ENCODE measurements at places on chromosomes 7 and 10.

DNA sequence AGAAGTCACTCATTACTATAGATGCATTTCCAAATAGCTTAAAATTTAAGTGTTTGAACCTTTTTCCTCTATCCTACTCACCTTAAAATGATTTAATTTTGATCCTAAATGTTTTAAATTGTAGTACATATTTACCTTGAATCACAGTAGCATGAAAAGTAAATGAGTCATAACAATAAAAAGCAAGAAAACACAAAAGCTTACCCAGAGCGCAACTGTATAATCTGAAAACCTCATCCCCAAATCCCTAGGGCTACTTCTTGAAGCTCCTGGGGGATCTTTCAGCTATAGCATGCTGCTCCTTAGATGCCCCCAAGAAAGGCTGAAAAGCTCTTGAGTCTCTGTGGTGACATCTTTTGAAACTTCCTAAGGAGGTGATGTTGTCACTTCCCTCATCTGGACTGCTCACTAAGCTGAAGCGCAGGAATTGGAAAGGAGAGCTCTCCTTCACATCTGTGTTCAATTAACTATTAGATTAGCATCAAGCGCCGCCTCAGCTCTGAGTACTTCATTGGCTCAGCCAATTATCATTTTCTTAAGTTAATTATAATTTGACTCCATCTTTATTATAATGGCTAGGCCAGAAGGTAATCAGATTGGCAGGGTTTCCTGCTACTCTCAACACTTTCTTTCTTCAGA, 60.2 kb downstream of the SEMA3E start:
- no peak for DNase-seq

- no peak for DNase-seq
Observed at GRCh38 chr10:123429706-123430221, 236.4 kb upstream of the GPR26 start.

DNA sequence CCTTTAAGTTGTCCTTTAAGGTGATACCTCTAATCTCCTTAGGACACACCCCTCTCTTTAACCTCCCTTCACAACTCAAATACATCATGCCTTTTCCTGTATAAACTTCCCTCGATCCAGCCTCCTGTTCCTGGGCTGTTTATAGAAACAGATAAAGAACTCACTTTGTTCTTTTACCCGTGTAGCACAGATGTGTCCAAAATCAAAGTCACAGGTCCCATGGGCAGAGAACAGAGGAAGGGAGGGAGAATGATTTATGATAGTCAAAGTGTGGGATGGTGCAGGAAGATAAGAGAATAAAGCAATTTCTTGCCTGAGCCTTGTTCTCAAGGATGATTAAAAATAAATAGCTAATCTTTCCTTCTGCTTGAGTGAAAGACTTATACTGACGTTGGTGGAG, 50.3 kb upstream of the CABCOCO1 start:
- DNase-seq = no peak

DNA sequence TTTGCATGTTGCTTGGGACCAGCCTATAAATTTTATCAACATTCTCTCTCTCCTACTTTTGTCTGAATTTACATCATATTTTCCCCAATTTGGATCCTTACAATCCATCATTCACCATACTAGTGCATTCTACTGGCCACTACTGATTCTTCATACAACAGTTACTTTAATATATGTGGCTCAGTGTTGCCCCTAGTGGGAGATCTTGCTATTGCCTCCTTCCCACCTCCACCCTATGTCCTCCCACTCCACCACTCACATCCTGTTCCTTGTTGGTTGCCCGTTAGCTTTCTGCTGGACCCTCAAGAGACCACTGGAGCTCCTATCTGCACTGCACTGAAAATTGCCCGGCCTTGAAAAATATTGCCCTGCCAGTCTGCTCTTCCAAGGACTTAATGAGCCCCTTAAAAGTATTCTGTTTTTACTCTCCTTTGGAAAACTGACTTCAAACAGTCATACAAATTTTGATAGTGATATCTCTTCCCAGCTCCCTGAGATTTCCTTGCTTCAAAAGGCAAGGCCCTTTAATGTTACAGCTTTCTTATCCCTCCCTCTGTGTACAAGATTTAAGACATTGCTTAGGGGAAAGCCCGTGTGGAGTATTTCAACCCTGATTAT, 243.2 kb upstream of the TMEM229A start:
- no peak for DNase-seq

DNA sequence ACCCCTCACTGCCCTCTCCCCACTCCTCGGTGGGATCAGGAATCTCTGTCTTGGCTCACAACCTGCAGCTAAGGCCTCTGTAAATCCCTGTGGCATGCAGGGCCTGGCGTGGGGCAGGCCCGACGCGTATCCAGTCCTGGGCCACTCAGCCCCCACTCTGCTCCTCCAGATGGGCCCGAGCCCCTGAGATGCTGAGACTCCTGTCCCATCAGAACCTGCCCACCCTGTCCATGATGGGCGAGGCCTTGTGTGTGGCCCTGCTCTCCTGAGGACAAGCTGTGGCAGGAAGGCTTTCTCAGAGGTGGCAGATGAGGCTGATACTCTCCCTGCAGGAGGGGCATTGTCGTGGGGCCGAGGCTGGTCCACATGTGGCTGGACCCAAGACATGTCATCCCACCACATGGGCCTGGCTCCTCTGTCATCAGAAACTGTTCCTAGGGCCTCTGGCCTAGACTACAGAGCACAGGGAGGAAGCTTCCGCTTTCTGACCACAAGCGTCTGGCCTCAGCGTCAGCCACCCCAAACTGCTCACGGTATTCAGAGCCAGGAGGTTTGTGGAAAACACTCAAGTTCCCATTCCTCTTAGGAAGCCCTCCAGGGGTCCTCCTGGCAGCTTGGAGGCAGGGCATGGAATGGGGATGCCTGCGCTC, 6.0 kb downstream of the ALOX5 start:
- no peak for DNase-seq
